ENCODE measurements at places on chromosomes 12 and 14. TPM values are rescaled to one million over a fixed set of nuclear protein-coding genes. Genes with fewer than 3 reads are reported as not detected.
A peak's percentile ranks its signal among the peaks of the same experiment; 100 is the strongest.

GRCh38 chr12:72792889-72793288 is 520.7 kb downstream of the TRHDE start:
- no peak overlapping the region for H3K27ac ChIP-seq
- H3K27me3 ChIP-seq = no peaks in the 10 kb centered on the region
- H3K4me1 ChIP-seq = no peaks in the 10 kb centered on the region
- no peaks in the 10 kb centered on the region for H3K36me3 ChIP-seq

GRCh38 chr12:11863478-11863906 is 207.2 kb upstream of the BCL2L14 start:
- DNase-seq = no peak
- no peak overlapping the region for H3K4me3 ChIP-seq
- H3K4me1 ChIP-seq = peaks cover 2% of the 10 kb centered on the region
- no peaks in the 10 kb centered on the region for H3K27me3 ChIP-seq
- peaks cover 44% of the 10 kb centered on the region for H3K36me3 ChIP-seq

DNA sequence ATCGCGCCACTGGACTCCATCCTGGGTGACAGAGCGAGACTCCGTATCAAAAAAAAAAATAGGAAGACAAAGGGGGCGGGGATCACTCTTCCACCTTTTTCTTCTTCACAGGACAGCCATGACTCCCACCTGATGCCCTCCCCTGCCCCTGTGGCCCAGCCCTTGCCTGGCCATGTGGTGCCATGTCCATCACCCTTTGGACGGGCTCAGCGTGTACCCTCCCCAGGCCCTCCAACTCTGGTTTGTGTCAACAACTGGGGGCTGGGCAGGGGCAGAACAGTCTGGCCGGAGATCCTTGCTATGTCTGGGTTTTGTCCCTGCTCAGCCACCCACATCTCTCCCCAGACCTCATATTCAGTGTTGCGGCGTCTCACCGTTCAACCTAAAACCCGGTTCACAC is 5.8 kb downstream of the TROAP start:
- peaks cover 68% of the 10 kb centered on the region for H3K36me3 ChIP-seq
- no peak overlapping the region for H3K4me3 ChIP-seq
- peaks cover 8% of the 10 kb centered on the region for H3K27me3 ChIP-seq
- DNase-seq = no peak

DNA sequence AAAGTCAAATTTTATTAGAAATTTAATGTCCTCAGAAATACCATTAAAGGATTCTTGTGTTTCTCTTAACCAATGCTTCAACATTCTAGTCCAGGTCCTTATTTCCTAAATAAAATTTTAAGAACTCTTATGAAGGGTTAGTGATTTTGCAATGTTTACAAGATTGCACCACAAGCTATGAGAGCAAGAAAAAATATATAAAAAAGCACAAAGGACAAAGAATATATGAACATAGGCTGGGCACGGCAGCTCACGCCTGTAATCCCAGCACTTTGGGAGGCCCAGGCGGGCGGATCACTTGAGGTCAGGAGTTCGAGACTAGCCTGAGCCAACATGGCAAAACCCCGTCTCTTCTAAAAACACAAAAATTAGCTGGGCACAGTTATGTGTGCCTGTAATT is 7.7 kb downstream of the RACGAP1 start:
- DNase-seq = no peak
- H3K27me3 ChIP-seq = no peaks in the 10 kb centered on the region
- no peak overlapping the region for H3K27ac ChIP-seq
- no peak overlapping the region for H3K4me3 ChIP-seq
- H3K4me1 ChIP-seq = peaks cover 43% of the 10 kb centered on the region

- no peak for DNase-seq
- peaks cover 17% of the 10 kb centered on the region for H3K4me1 ChIP-seq
- peaks cover 2% of the 10 kb centered on the region for H3K27me3 ChIP-seq
- H3K4me3 ChIP-seq = no peak overlapping the region
These were observed 4.0 kb downstream of the PFKM start for GRCh38 chr12:48123169-48123568.

DNA sequence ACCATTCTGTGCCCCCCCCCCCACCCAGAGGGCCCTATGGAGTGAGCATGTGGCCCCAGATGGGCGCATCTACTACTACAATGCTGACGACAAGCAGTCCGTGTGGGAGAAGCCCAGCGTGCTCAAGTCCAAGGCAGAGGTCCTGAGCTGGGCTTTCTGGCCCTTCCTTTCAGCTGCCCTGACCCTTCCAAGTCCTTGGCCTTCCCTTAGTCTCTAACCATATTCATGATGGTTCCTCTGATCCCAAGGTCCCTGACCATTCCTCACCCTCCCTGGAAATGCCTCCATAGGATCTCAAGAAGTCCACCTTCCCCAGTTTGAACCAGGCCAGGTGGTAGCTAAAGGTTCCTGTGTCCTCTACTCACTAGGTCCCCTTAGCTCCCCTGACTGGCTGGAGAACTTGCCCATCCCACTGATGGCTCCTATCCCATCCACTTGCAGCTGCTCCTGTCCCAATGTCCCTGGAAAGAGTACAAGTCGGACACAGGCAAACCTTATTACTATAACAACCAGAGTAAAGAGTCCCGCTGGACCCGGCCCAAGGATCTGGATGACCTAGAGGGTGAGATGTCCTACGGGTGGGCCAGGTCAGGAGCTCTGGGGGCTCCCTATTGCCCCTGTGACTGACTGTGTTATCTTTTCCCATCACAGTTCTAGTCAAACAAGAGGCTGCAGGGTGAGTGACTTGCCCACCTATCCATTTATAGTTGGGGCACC is 9.8 kb downstream of the PRPF40B start:
- H3K4me1 ChIP-seq = peaks cover 27% of the 10 kb centered on the region
- H3K27ac ChIP-seq = peak overlapping the region; percentile 6
- H3K36me3 ChIP-seq = peaks cover 2% of the 10 kb centered on the region
- DNase-seq = no peak
- H3K4me3 ChIP-seq = no peak overlapping the region
- peaks cover 3% of the 10 kb centered on the region for H3K27me3 ChIP-seq

The REP15 gene
- total RNA-seq = not detected

The AMHR2 gene
- not detected for total RNA-seq

The CARMIL3 gene
- 0.95 TPM for total RNA-seq
